ENCODE measurements at places on chromosomes 6 and 20.

DNA sequence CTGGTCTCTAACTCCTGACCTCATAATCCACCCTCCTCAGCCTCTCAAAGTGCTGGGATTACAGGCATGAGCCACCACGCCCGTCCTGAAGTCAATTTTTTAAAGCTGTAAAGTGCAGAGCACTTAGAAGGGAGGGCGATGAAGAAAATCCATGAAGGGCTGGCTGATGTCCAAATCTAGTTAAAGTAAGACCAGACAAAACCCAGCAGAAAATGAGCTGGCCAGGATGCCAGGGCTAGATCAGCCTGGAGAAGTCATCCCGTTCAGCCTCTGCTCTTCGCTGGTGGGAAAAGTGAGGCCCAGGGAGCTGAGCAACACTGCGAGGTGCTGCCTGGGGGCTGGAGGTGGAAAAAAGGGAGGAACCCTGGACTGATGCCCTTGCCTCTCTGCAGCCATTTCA lies 3.1 kb downstream of the BPIFB4 start:
- DNase-seq = no peak

GRCh38 chr6:115276881-115277565 lies 783.7 kb downstream of the FRK start:
- DNase-seq = no peak

- DNase-seq = no peak
Measured at GRCh38 chr20:57743450-57744095, 33.8 kb upstream of the PMEPA1 start.

GRCh38 chr20:8940326-8940725 lies 128.6 kb upstream of the PLCB4 start:
- no peak for DNase-seq

DNA sequence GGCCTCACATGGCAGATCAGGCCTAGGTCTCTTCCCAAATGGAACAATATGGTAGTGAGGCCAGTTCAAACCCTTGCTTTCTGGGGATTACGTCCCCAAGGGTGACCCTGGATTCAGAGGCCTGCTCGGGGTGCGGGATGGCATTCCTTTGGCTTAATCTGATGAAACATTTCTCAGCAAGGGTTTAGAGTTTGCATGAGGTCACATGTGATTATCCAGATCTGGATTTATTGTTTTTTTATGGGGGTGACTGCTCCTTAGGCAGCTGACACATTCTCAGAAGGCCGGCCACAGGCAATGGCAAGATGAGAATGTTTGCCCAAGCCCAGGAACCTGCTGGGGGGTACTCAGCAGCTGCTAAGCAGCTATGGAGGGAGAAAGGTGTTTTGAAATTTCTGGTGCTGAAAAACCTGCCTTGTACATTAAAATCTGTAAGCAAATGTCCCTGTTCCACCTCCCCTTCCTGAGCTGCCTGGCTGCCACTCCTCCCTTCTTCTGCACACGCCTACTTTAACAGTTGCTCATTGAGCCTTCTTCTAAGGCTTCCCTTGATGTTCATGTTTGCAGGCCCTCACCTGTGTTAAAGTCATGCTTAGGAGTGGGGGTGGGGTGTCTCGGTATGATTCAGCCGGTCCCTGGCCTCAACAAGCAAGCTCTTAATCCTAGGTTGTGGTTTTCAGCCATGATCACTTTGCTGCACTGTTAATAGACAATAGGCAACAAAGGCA lies 37.9 kb upstream of the FUCA2 start:
- no peak for DNase-seq

GRCh38 chr20:62511300-62511914 lies 35.6 kb upstream of the GATA5 start:
- DNase-seq = no peak

DNA sequence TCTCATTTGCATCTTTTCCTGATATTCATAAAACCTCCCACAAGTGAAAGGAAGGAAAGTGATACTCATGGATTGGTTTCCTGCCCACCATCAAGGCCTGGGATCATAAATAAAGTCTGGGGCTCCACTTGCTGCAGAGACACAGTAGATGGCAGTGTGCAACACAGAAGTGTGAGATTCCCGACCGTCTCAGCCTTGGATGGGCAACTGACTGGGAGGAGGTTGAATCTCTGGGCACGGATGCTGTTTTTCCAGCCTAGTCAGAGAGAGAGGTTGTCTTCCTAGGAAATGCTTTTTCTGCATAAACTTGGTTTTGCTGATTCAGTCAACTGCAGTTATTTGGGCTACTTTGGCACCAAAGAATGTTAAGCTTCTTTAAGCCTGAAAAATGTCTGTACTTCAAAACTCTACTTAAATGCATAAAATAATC lies 9.9 kb upstream of the RFPL4B start:
- DNase-seq = peak; percentile 71

- DNase-seq = no peak
Measured at GRCh38 chr6:31383149-31383548, 20.2 kb upstream of the MICA start.

GRCh38 chr6:66230591-66230990 lies 523.6 kb upstream of the EYS start:
- no peak for DNase-seq

GRCh38 chr6:111087871-111088667 lies 766 bp downstream of the SLC16A10 start:
- no peak for DNase-seq

- no peak for DNase-seq
Measured at GRCh38 chr20:13515796-13516558, 122.8 kb downstream of the TASP1 start.

- no peak for DNase-seq
Measured at GRCh38 chr6:33630014-33630413, 8.9 kb downstream of the ITPR3 start.

- no peak for DNase-seq
Measured at GRCh38 chr6:107103082-107103481, 12.2 kb downstream of the BEND3 start.

DNA sequence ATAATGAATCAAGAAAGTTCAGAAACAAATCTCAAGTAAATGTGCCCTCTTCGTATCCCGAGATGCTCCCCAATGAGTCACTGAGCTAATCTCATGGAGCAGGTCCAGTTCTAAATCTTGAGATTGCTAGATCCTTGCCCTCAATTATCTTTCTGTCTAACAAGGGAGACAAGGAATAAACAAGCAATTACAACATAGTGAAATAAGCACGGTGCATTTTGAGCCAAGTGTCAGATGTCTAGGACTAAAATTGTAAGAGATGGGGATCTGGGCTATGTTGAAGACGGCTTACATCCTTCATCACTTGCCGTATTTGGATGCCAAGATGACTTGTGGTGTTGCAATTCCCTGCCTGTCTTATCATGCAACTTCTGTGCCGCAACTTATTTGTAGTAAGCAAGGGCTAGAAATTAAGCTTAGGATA lies 56.5 kb upstream of the ADGRF1 start:
- DNase-seq = no peak

- no peak for DNase-seq
Measured at GRCh38 chr6:158042245-158042798, 60.7 kb downstream of the SYNJ2 start.

- no peak for DNase-seq
Measured at GRCh38 chr6:91860541-91861335, 1273.9 kb upstream of the MAP3K7 start.

DNA sequence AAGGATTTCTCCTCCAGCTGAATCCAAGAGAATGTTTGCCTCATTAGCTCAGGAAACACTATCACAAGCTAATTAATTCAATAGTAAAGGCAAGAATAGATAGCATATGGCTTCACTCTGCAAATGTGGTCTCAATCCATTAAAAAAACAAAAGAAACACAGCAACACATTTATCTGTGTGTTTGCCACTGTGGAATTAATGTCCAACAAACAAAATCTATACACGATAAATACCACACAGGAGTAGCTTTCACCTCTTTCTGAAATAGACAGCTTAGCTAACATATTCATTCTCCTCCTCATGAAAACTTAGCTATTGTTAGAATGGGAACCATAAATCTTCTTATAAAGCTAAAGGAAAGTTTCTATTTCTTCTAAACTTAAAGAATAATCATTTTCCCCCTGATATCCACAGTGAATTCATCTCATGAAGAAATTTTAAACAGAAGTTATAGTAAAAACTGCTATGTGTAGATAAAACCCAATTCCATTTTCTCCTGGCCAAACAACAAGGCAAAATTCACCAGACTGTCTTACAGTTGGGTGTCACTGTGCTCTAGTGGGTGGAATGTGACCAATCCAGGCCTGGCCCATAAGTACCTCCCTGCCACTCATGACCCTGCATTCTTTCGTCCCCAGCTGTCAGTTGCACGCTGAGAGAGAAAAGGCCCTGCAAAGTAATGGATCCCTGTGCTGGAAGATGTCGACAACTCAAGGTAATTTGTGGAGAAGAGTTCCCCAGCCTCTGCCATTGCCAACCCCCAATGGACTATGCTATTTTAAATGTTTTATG lies 92.9 kb upstream of the NRSN1 start:
- no peak for DNase-seq

- no peak for DNase-seq
Measured at GRCh38 chr20:11391591-11391990, 526.1 kb upstream of the BTBD3 start.

DNA sequence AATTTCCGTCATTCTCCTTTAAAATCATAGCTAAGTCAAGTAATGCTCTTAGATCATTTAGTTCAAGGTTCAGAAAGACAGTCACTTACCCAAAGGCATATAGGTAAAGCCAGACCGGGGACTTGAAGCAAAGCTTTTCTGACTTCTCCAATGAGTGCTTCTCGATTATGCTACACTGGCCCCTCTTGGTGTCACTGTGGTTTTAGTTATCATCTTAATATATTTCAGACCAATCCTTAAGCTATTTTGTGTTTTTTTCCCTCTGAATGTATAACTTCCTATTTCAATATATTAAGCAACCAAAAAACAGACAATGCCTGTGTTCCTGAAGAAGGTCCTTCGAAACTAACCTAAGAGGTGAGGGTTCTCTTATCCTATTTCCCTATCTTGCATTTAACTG lies 3.9 kb downstream of the PRDM1 start:
- DNase-seq = no peak

GRCh38 chr20:50784464-50784863 lies 10.4 kb upstream of the BCAS4 start:
- no peak for DNase-seq

GRCh38 chr20:50317609-50318008 lies 127.0 kb downstream of the CEBPB start:
- no peak for DNase-seq

DNA sequence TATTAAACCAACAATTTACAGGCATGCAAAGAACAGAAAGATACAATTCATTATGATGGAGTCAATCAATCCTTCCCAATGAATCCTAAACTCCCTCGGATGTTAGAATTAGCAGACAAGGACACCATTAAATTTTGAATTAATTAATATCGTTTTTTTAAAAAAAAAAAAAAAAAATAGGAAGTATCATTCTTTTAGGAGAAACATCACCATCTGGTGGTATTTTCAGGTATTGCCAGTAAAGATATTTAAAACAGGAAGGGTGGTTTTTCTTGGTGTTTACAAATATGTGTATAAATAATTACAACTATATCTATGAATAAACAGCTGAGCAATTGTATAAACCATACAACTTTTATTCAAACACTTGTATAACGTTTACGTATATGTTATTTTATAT lies 564.4 kb downstream of the HAO1 start:
- no peak for DNase-seq

GRCh38 chr6:19866173-19866984 lies 29.2 kb downstream of the ID4 start:
- DNase-seq = no peak

DNA sequence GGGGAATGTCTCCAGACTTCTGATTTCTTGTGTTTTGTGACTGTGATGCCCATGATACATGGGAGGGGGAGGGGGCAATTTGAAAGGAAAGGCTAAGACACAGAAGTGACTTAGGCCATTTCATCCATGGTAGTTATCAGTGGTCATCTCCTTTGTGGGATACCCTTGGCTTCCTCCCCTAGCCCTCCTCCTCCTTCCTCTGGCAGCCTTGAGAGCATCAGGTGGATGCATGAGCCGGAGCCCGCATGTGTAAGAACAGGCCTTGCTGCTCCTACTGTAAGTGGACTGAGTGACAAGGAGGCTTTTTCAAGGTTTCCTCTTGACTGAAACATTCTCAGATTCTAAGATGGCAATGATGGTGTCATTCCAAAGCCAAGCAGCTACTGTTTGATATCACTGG lies 874 bp downstream of the CD83 start:
- DNase-seq = no peak

GRCh38 chr6:137602313-137603197 lies 108.4 kb upstream of the OLIG3 start:
- DNase-seq = no peak

GRCh38 chr6:32814145-32814544 lies 2.7 kb downstream of the HLA-DOB start:
- no peak for DNase-seq

DNA sequence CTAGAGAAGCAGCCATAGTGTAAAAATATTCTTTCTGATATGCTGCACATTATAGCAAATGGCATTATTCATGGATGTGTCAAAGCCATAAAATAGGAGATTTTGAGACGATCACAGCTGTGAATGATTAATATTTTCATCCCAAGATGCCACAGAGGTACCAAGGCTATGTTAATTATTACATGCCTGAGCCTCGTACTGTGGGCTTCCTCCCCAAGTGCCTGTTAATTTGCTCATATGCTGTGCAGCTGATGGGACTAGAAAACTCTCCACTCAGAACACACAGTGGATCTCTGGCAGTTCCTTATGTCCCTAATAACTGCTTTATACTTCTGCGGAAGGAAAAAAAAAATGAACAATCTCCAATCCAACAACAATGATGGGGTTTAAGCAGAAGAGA lies 184.9 kb upstream of the TSHZ2 start:
- DNase-seq = no peak

DNA sequence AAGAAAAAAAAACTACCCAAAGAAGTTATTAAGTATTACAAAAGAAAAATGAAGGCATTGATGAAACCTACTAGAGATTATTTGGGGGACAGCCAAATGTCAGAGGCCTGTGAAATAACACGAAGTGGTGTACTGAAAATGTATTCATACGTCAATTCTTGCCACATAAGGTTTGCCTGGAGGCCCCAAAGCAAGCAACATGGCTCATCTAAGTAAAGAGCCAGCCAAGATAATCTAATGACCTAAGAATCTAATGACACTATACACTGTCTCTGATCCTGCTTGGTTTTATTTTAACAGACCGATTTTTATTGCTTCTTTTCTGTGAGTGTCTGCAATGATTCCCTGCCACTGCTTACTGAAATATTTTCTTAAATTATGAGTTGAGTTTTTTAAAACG lies 34.7 kb downstream of the FILIP1 start:
- DNase-seq = no peak

DNA sequence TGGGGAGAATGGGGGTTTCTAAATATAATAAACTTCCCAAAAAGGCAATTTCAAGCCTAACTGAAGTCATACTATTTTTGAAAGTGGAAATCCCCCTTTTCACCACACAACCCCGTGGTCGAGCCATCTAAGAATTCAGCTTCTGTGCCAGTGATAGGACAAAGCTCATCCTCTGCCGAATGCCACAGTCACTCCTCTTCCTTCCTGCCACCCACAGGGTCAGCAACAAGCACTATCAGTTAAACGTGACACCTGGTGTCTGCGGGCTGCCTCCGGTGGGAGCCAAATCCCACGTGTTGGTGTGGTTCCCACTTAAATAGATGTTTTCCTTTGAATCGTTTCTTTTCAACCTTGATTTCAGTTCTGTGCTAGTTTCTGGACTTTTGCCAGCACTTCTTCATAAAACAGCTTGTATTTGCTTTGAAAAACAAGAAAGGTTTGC lies 60.7 kb downstream of the TNFAIP3 start:
- no peak for DNase-seq

GRCh38 chr6:26124781-26125685 lies 37.8 kb downstream of the HFE start:
- DNase-seq = no peak

All from NCI-H1048 (cell line).